Omental fat pad (tissue), 4 donors: ENCODE measurements at places on chromosomes 1 and 21. TPM values are rescaled to one million over a fixed set of nuclear protein-coding genes. Genes with fewer than 3 reads are reported as not detected.

The TARBP1 gene
- total RNA-seq: 26.0 TPM

The PLA2G5 gene
- 3.9 TPM for total RNA-seq

The CFAP141 gene
- not detected for total RNA-seq

The ADORA3 gene
- 19.5 TPM for total RNA-seq

The STYXL2 gene
- total RNA-seq: 0.65 TPM

The TMEM125 gene
- not detected for total RNA-seq

GRCh38 chr1:98296681-98297080 is 364.8 kb upstream of the SNX7 start:
- DNase-seq: no peak

GRCh38 chr1:43992232-43992995 is 1.0 kb downstream of the CCDC24 start:
- no peak for DNase-seq

GRCh38 chr1:153642161-153642560 is 8.3 kb downstream of the CHTOP start:
- DNase-seq: no peak

- DNase-seq: no peak
These were observed 303.7 kb upstream of the PLD5 start for GRCh38 chr1:242828199-242828598.

GRCh38 chr1:214899908-214900460 is 182.6 kb upstream of the KCNK2 start:
- DNase-seq: no peak

GRCh38 chr1:93502571-93502970 is 54.7 kb downstream of the FNBP1L start:
- no peak for DNase-seq

DNA sequence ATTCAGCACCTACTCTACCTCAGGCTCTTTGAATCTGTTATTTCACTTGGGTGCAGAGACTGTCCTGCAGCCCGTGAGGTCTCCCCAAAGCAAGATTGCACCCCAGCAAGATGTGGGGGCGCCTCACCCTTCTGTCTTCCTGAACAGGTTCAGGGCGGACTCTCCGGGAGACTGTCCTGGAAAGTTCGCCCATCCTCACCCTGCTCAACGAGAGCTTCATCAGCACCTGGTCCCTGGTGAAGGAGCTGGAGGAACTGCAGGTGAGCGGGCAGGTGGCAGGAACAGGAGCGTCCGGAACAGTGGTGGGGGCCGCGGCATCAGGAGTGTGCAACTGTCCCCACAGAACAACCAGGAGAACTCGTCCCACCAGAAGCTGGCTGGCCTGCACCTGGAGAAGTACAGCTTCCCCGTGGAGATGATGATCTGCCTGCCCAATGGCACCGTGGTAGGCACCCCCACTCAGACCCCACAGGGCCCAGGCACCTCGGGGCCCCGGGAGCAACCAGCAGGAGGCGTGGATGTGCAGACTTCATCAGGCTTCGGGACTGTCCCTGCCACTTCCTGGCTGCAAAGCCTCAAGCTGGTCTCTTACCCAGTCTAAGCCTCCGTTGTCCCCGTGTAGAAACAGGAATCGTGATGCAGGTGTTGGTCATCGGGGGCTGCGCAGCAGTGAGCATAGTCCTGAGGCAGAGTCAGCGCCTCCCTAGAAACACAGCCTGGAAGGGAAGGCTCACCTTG is 5.9 kb upstream of the MTFR1L start:
- DNase-seq: no peak

- DNase-seq: no peak
These were observed 38.2 kb downstream of the BCL9 start for GRCh38 chr1:147579532-147579931.

DNA sequence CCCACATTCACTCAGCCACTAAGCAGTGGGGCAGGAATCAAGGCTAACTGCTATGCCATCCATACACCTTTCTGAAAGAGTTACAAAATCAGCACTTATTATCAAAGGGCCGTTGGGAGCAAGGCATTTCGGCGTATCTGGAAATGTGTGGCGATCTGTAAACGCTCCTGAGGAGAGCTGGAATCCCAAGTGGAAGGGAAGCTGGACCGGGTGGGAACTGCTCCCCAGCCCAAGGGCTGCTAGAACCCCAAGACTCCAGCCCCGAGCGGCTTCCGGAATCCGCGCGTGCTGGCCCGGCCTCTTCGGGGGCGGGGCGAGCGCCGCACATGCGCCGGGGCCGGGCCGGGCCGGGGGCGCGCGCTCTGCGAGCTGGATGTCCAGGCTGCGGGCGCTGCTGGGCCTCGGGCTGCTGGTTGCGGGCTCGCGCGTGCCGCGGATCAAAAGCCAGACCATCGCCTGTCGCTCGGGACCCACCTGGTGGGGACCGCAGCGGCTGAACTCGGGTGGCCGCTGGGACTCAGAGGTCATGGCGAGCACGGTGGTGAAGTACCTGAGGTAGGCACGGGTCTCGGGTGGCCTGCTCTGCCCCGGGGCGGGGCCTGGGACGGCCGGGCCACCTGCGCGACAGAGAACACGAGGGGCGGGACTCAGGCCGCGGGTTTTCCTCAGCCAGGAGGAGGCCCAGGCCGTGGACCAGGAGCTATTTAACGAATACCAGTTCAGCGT is at the start of gene NAXE:
NAXE (plus strand) TSS at position 345 of the 726 bp plus-strand sequence; CDS start at position 374, 29 bp downstream.
- no peak for DNase-seq

DNA sequence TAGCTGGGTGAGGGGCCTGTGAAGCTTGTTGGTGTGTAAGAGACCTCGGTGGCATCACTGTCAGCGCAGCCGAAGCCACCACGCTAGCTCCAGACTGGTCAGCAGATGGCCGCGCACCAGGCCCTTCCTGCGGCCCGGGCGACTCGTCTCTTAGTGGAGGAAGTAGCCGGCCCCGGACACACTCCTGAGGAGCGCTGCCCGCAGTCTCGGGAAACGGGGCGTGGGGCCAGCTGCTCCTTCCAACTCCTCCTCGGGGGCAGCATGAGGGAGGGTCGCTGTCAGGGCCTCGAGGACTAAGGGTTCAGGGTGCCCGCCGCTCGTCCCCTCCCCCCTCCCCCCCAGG is 20.4 kb downstream of the H3-3A start:
- peak; percentile 47 for DNase-seq
